ENCODE measurements at places on chromosomes 1 and 21.

DNA sequence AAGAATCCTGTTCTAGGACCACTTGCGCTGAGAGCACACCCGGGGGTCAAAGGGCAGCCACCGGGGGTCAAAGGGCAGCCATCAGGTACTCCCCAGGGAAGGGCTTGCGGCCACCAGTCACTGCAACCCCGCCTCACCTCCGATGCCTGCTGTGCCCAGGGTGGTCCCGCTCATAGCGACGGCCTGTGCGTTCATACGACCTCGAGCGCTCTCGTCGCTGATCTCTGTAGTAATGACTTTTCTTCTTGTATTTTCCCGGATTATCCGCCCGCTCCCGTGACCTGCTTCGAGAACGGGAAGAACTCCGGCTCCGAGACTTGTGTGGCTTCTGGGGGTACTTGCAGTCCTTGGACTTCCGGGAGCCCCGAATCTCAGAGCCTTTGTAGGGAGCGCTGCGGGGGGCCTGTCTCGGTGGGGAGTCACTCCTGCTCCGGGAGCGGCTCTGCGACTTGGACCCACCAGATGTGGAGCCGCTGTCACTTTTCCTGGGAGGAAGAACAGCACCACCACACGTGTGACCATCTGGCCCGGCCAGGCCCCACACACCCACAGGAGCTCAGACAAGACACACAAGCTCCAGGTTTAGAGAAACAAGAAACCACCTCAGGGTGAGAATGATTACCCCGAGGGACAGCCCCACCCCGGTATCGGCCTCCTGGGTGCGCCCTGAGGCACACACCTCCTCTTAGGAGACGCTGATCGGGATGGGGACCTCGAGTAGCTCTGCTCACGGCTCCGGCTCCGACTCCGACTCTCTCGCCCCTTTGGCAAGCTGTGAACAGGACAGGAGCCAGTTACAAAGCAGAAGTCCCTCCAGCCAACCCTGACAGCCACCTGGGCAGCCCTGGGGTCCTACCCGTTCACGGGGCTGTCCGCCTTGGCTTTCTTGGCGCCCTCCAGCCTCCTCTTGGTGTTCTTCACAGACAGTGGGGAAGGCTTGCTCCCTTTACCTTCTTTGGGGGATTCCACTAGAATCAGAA, 11.7 kb downstream of the CCNL2 start:
- DNase-seq = no peak

GRCh38 chr1:205451202-205451601, 4.6 kb downstream of the BLACAT1 start:
- no peak for DNase-seq

DNA sequence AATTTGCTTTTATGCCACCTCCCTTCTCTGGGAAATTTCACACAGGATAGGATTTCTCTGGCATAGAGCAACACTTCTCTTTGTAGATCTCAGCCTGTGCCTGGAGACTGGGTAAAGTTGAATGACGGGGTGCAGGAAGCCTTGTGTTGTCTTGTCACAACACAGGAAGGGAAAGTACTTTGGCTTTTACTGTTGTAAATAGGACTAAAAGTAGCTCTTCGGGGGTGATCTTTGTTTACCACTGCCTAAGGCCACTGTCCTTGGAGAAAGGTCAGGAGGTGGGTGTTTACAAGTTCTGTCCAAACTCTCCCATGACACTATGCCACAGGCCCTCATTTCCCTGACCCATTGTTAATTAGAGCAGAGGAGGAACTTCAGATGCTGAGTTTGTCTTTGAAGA, 139.7 kb downstream of the FGGY start:
- no peak for DNase-seq

- no peak for DNase-seq
These were observed 373 bp downstream of the MTF1 start for GRCh38 chr1:37858931-37859506.

DNA sequence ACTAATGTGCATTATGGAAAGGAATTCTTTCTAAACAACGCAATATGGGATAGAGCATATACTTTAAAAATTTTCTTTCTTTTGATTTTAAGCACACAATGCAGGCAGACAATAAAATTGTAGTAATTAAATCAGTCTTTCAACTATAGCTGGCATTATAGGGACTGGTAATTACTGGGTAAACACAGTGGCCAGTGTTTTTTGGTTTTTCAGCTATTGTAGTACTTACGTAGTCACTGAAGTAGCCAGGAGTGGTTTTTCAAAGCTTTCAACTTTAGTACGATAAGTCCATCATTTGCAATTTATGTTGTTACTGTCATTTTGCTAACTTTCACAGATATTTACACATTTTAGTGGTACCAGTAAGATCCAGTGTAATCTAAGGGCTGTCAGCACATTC, 50.6 kb downstream of the RAB3GAP2 start:
- no peak for DNase-seq

- DNase-seq = no peak
These were observed 122.2 kb downstream of the POU2F1 start for GRCh38 chr1:167342846-167343245.

- DNase-seq = no peak
These were observed 397.5 kb upstream of the PLXNA2 start for GRCh38 chr1:208641579-208642280.

- no peak for DNase-seq
These were observed 36.9 kb downstream of the SIM2 start for GRCh38 chr21:36735724-36736320.

All from stimulated activated CD8-positive, alpha-beta memory T cell treated with anti-CD3 and anti-CD28 coated beads, Interleukin-7, amount 100 ng/mL, for 1 hour (primary cell).